Esophagus squamous epithelium (tissue), 5 donors: ENCODE measurements at places on chromosomes 7 and 10.

DNA sequence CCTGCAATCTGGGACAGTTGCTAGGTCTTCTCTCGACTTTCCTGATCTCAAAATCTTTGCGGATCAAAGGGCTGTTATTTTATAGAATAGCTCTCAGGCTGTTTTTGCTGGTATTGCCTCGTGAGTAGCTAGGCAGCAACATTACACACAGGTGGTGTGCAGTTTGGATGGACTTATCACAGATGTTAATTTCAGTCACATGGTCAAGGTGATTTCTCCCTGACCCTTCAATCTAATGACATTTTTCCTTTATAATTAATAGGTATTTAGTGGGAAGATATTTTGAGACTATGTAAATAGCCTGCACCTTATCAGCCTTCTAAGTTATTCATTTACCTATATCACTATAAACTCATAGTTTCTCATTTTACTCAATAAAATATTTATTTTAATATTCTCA is 309.6 kb upstream of the PRKCQ start:
- no peak for DNase-seq

DNA sequence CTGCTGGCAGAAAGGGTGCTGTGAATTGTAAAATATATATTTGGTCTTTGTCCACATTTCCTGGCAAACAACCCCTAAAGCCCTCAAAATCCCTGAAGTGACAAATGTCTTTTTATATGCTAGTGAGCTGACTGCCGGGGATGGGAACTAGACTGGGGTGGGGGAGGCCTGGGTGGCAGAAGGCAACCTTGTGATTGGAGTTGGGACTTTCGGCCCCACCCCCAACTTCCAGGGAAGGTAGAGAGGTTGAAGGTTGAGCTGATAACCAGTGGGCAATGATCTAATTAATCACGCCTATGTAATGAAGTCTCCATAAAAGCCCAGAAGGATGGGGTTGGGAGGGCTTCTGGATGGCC is 2.7 kb downstream of the EPHA1 start:
- DNase-seq: no peak

GRCh38 chr10:13718820-13719219 is 132.1 kb downstream of the PRPF18 start:
- no peak for DNase-seq

DNA sequence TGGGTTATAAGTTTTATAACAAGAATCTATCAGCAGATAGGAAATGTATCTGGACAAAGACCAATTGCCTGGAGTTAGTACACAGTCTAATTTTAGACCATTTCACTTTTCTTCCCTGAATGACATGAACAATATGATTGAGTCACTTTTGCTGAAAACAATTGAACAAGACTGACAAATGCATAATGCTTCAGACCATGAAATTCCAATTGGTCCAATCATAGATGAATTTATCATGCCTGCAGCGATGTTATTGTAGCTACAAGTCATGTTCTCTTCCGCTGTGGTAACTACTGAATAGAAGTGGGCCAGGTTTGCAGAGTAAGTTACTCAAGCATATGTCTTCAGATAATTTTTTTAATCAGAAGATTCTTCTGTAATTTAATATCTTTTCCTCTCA is 73.4 kb downstream of the VSTM2A start:
- DNase-seq: no peak

- DNase-seq: no peak
Observed at GRCh38 chr10:26781797-26782196, 79.0 kb downstream of the ABI1 start.

GRCh38 chr10:94085766-94086437 is 92.2 kb downstream of the PLCE1 start:
- no peak for DNase-seq

GRCh38 chr7:27164367-27165088 is 809 bp downstream of the HOXA9 start:
- no peak for DNase-seq

DNA sequence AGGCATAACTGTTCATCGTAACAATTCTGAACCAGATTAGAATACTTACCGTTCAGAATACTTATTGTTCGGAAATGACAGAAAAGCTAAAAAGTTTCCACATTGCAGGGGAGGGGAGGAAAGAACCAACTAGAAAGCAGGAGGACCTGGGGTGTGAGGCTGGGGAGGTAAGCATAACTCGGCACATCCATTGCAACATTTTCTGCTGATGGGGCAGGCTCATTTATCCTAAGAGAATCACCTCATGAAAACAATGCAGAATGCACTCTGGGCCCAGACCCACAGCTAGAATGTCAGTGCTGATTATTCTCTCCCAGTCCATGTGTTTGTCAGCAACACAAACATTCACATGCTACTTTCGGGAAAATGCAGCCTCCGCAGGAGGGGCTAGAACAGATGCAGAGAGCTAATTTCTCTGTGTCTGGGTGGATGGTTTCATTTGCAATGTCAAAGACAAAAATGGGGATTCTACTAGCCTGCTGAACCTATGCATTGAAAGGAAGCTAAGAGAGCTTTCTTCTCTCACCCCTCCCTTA is 9.6 kb downstream of the DNMBP start:
- no peak for DNase-seq

GRCh38 chr7:126079581-126079980 is 1150.0 kb upstream of the POT1 start:
- DNase-seq: no peak

DNA sequence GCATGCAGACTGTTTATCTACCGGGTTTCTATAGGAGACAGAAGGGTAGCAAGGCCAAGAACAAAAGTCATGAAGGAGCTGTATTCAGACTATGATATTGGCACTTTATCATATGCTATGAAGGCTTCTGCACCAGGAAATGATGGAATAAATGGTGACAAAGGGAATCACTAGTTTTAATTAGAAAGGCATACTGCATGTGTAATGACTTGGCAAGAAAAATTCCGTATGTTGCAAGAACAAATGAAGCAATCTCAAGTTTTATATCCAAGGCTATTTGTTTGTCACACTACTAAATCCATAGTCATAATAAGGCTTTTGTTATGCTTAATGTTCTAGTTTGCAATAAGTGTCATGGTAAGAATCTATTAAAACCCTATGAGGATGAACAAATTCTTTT is 230.9 kb downstream of the ZEB1 start:
- DNase-seq: no peak

GRCh38 chr7:13875496-13876074 is 113.9 kb downstream of the ETV1 start:
- DNase-seq: no peak

GRCh38 chr7:142957723-142958122 is 4.4 kb downstream of the KEL start:
- DNase-seq: no peak

- no peak for DNase-seq
Observed at GRCh38 chr7:116783666-116784318, 78.6 kb upstream of the CAPZA2 start.

GRCh38 chr7:142125256-142125955 is 13.9 kb downstream of the MGAM2 start:
- DNase-seq: no peak

- no peak for DNase-seq
Observed at GRCh38 chr7:138666385-138666784, 34.8 kb downstream of the SVOPL start.

DNA sequence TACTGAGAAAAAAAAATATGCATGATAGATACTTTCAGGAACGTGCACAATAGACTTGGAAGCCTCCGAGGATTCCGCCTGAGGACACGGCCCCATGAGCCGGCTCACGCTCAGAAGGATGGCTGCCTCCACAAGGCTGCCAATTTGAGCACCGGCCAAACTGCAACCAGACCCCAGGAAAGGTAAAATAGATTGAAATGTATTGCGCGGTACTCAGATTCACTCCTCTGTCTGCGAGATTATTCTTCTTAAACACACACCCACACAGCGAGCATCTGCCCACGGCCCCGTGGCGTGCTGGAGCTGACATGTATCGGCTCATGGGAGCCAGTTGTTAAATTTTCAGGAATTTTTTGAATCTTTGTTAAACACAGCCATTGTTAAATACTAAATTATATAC is 653.2 kb upstream of the MKI67 start:
- DNase-seq: no peak

GRCh38 chr10:79023240-79024162 is 45.3 kb upstream of the ZMIZ1 start:
- no peak for DNase-seq

GRCh38 chr7:43823941-43824340 is 45.4 kb downstream of the MRPS24 start:
- DNase-seq: no peak

DNA sequence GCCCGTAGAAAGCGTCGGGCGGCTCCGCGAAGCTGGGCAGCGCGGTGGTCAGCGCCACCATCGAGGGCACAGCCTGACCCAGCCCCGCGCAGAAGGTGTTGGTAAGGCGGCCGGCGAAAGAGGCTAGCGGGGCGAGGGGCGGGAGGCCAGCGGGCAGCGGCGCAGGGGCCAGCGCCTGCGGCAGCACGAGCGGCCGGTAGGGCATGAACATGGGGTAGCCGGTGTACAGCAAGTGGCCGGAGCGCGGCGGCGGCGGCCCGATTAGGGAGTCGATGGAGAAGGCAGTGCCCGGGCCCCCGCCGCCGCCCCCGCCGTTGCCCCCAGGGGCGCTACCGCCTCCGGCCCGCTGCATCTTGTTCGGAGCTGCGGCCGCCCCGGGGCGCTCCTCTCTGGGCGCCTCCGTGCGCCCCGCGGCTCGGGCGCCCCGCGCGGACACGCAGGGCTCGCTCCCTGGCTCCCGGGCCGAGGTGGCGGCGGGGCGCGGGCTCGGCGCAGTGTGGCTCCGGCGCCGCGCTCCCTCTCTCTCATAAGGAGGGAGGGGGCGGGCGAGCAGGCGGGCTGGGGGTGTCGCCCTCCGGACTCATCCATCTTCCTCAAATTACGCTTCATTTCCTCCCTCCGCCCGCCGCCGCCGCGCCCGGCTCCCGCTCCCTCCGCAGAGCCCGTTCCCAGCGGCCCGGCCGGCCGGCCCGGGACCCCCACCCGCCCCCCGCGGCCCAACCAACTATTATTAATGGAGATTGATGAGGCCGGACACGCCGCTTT is at the start of gene GBX1:
Gene GBX1, minus strand, starts transcription at position 498 of the 765 bp plus-strand sequence. Its CDS starts 146 bp downstream, at position 352.
- DNase-seq: no peak

GRCh38 chr7:47356261-47356660 is 225.7 kb downstream of the TNS3 start:
- DNase-seq: no peak

GRCh38 chr10:93475871-93476270 is 6.3 kb downstream of the MYOF start:
- DNase-seq: no peak

DNA sequence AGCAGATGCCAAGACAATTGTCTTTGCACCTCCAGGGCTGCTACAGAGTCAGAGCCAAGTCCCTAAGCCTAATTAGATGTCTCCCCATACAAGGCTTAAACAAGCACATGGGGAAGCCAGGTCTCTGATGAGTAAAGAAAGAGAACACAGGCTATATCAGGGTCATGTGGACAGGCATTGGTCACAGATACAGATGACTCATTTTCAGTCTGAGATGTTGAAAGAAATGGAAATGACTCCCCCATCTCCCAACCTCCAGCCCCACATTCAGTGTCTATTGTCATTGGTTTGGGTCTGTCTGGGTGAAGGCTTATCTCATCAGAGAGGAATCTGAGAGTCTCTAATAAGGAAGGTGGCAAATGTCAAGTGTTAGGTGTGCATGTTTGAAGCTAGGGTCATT is 290.1 kb upstream of the KIAA1217 start:
- no peak for DNase-seq

GRCh38 chr10:22988581-22989360 is 60.9 kb downstream of the ARMC3 start:
- DNase-seq: no peak

- no peak for DNase-seq
Observed at GRCh38 chr7:77382532-77382931, 33.6 kb downstream of the GSAP start.

- DNase-seq: no peak
Observed at GRCh38 chr7:30040938-30041337, 12.7 kb downstream of the PLEKHA8 start.

DNA sequence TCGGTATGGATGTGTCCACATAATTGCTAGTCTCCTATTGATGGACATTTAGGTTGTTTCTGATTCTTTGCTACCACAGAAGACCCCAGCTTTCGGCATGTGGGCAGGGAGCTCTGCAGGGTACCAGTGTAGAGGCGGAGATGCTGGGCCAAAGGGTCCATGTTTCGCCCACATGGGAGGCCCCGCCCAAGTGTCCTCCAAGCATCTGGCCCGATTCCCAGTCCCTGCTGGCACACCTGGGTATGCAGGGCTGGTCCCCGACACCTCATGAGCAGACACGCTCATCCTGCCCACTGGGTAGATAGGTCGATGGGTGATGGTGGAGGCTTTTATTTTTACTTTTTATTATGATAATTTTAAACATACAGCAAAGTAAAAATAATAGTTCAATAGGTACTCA is 19.4 kb upstream of the TBRG4 start:
- DNase-seq: no peak

DNA sequence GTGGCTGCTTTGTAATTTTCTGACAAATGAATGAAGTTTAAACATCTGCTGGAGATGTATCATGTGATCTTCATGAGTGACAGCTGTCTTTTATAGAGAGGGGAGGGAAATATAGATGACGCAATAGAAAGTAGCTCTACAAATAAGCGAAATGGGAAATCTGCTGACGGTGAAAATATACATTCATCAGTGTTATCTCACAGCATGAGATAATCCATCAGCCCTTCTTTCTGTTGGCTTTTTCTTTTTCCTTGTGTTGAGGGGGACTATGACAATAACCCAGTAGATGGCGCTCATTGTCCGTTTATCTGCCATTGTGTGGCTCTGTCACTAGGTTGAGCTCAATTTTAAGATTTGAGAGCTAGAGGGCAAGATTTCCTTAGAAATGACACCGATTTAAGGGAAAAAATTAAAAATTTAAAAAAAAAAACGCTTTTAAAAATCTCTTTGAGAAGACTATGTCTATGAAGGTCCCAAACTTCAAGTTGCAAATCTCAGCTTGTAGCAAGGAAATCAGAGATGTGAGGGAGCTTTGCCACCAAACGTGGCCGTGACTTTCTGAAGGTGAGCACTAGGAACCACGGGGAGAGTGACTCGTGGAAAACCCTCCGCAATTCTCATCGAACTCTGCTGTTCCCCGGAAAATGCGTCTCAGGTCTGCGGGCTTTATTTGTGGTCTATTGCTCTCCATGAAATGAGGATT is 114.6 kb upstream of the SFMBT2 start:
- DNase-seq: no peak

- no peak for DNase-seq
Observed at GRCh38 chr7:72223351-72223750, 188.8 kb downstream of the CALN1 start.

DNA sequence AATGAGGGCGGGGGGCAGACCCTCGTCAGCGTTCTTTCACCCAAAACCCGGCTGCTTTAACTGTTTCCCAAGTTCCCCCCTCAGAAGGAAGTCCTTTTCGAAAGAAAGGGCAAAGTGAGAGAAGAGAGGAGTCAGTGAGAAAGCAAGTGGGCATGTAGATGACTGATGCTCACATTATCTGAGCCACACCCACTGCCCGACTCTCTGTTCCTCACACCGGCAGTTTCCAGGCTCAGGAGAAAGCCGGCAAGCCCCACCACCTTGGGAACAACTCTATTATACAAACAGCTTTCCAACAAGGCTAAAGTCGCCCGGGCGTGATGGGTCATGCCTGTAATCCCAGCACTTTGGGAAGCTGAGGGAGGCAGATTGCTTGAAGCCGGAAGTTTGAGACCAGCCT is 23.1 kb downstream of the RCC1L start:
- no peak for DNase-seq

- no peak for DNase-seq
Observed at GRCh38 chr7:95553939-95554338, 42.4 kb downstream of the PDK4 start.

GRCh38 chr7:70679661-70680060 is 452.3 kb upstream of the GALNT17 start:
- no peak for DNase-seq
